ENCODE measurements at places on chromosomes 2 and 18.

DNA sequence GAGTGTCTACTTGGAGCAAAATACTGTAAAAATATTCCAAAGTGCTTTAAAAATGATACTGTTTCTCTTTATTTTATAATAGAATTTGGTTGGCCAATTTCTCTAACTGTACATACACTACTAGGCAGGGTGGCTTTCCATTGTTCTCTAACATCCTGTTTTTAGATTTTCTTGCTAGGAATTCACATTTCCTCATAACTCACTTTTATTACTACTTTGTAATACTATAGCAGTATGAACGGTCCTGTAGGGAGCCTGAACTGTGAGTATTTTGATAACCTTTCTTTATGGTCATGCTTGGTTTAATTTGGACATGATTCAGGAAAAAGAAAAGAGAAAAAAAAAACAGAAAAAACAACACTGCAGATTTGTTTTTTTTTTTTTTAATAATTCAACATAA lies 37.8 kb downstream of the GCG start:
- no peak for DNase-seq

GRCh38 chr2:85399183-85399455 lies 11.0 kb downstream of the CAPG start:
- DNase-seq, result no peak

DNA sequence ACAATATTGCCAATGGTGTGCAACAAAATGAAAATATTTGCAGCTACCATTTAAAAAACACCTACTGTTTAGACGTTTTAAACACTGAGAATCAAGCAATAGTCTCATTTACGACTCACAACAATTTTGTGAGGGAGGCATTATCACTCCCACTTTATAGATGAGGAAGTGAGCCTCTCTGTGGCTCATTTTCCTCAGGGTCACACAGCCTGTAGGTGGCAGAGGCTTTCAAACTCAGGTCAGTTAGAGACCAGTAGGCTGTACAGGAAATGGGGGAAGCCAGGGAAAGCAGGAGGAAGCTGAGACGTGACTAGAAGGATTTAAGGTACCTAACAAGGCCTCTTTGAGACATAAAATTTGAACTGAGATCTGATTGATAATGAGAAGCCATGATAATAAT lies 95.0 kb upstream of the ZNF521 start:
- no peak for DNase-seq

DNA sequence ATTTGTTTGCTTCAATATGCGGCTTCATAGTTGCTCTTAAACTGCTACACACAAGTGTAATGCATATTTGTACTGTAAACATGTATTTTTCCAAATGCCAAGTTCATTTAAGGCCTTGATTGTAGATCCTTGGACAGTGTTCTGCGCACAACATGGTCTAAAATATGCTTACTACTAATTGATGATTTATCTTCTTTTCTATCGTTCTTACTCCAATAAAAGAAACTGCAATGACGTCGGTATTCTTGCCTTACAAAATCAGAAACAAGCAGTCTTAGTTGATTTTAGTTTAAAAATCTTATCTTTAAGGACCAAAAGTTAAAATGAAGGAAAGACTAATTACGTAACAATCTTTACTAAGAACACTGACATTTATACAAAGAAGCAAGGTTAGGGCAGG lies 224.3 kb upstream of the SMAD7 start:
- no peak for DNase-seq

All from substantia nigra (tissue), 51 donors.